ENCODE measurements at places on chromosomes 2 and 18.

GRCh38 chr2:178761759-178762371 is 45.4 kb downstream of the TTN start:
- peak; percentile 39 for DNase-seq

DNA sequence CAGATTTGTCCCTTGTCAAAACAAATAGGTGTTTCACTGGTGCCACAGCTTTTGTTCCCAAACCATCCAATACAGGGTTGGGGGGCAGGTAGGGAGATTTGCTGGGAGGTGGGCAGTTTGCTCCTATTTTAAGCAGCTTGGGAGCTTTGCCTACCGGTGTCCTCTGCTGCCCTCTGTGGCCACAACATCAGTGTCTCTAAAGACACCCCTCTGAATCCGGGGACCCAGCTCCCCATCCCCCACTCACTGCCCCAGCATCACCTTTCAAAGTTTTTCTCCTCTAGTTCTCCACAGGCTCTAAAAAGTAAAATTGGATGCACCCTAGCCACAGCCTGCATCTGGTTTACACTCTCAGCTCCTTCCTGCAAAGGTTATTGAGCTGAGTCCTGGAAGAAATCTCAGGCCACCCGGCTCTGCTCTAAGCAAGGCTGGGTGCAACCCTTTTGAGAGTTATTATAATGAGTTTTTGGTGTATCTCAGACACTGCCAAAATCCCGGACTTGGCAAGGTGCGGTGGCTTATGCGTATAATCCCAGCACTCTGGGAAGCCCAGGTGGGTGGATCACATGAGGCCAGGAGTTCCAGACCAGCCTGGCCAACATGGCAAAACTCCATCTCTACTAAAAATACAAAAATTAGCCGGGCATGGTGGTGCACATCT is 2.9 kb upstream of the EPAS1 start:
- peak; percentile 79 for DNase-seq

DNA sequence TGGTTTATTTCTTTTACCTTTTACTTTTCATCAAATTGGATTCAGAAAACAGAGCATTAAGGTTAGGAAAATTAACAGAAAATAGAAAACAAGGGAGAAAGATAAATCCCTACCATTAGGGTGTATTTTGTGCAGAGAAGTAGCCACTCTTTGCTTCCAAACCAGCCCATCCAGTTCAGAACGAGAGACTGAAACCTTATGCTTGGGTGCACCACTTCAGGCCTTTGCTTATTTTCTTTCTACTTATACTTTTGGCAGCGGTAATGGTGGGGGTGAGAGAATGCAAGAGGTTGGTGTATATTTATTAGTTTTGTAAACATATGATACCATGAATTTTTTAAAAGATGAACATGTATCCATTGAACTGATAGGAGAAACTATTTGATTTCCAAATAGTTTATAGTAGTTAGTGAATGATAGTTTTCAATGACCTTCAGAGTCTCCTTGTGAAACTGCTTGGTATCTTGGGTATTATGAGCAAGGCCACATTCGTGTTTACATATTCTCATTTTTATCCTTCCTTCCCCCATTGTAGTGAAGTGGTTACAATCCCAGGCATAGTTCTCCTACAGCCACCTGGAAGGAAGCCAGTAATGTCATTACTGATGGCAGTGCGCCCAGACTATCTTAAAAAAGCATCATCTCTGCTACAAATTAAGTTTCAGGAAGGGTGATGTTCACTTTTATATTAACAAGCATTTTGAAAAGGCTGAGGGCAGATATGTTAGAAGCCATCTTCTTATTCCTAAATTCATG is 60.8 kb downstream of the MFSD6 start:
- peak; percentile 29 for DNase-seq

DNA sequence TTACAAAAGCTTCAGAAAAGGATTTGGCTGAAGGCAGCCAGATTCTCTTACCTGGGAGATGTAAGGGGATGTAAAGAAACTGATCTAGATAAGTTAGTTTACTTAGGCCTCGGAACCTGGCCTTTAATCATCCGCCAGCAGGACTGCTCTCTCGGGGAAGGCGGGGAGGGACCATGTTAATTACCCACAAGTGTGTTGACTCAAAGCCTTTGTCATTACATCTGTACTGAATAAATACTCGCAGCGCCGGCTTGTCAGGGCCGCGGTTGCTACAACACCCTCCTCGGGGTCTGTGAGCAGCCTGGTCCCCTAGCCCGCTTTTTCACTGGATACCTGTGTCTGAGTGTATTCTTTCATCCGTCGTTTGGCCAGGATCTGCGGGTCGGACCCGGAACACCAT is 6.7 kb downstream of the CHMP3 start:
- no peak for DNase-seq

- no peak for DNase-seq
These were observed 42.7 kb downstream of the EPAS1 start for GRCh38 chr2:46339676-46340459.

GRCh38 chr2:31087491-31087890 is 50.7 kb downstream of the GALNT14 start:
- no peak for DNase-seq

- DNase-seq, result no peak
These were observed 46.4 kb upstream of the RNF152 start for GRCh38 chr18:61939046-61939674.

- DNase-seq, result no peak
These were observed 316 bp downstream of the WDR12 start for GRCh38 chr2:202911203-202911511.

GRCh38 chr18:57527556-57528229 is 58.8 kb downstream of the FECH start:
- DNase-seq, result no peak

DNA sequence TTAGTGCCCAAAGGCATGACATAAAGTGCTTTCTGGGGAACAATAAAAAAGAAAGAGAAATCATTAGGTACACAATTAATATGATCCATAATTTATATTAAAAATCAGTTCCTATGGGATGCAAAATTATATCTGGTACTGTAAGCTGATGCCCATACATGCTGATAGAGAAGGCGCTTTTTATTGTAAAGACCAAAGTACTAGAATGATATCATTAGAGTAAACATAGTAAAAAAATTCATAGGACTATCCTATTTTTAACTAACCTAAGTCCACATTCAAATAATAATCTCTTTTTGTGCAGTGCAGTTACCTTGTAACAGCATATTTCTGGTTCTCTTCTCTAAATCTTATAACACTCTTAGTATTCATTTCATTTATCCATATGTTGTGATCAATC is 252.2 kb downstream of the ASXL3 start:
- no peak for DNase-seq

DNA sequence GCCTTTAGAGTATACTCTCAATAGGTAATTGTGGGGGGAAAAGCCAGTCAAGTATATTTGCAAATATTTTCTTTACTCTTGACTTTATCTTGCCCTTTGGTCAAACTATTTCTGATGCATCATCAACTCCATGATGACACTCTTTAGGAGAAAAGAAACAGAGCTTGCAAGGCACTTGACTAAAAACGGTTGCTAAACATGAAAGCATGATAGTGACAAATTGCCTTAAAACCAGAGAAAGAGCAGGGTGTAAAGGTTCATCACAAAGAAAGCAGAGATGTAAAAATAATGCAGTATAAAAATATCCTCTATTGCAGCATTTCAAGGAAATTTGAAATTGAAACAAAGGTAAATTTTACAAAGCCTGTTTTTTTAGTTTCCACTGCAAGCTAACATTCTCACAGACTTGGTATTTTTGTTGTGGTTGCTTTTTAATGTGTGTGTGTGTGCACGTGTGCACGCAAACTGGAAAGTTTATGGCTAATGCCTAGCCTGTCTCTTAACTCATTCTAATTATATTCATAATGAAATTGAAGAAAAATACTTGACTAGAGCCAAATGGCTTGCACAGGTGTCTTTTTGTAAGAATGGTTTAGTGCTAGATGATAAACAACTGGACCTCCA is 503.6 kb downstream of the ARHGAP15 start:
- no peak for DNase-seq

GRCh38 chr2:206698811-206699210 is 19.4 kb downstream of the DYTN start:
- no peak for DNase-seq

- no peak for DNase-seq
These were observed at the start of gene PLEK for GRCh38 chr2:68365087-68365486. Gene PLEK, plus strand, starts transcription at chr2:68365282. Its CDS starts 70 bp downstream, at chr2:68365352.

DNA sequence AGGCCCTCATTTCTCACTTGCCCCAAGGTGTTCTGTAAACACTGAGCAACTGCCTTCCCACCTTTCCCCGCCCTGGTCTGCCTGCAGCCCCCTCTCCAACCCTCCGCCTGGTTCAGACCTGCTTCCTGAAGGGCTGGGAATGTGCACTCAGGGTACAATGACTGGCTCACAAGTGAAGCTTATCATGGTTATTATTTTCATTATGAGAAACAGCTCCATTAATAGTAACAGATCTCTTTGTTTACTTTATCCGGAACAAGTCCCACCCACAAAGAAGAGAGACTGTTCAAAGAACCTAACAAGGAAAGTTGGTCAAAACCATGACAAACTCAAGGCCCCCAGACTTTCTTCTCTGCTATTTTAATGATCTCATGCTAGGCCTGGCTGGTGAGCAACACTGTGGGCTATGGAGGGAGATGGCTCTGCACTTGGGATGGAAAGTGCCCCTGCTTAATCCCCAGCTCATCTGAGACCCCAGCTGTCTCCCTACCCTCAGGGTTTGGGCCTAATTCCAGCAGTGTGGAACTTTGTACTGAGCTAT is 36.7 kb downstream of the ARHGAP25 start:
- DNase-seq, result no peak

DNA sequence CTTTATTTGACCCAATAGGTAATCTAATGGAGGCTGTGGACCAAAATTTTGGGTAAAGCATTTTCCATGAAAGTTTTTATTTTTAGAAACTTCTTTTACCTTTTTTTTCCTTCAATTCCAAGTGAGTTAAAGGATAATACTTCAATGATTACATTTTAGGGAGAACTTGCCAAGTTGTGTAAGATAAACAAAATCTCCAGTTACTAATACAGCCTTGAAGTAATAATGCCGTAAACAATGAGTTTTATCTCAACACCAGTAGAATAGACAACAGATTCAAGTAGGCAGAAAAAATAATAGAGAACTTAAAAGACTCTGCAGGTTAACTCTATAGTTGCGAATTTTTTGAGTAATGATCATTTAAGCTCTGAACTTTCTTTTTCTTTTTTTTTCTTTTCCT is 807.4 kb downstream of the CNTNAP5 start:
- DNase-seq, result no peak

- DNase-seq, result no peak
These were observed 12.9 kb downstream of the HTR2B start for GRCh38 chr2:231111987-231112386.

GRCh38 chr2:201114846-201115245 is 1.1 kb upstream of the CFLAR start:
- no peak for DNase-seq

DNA sequence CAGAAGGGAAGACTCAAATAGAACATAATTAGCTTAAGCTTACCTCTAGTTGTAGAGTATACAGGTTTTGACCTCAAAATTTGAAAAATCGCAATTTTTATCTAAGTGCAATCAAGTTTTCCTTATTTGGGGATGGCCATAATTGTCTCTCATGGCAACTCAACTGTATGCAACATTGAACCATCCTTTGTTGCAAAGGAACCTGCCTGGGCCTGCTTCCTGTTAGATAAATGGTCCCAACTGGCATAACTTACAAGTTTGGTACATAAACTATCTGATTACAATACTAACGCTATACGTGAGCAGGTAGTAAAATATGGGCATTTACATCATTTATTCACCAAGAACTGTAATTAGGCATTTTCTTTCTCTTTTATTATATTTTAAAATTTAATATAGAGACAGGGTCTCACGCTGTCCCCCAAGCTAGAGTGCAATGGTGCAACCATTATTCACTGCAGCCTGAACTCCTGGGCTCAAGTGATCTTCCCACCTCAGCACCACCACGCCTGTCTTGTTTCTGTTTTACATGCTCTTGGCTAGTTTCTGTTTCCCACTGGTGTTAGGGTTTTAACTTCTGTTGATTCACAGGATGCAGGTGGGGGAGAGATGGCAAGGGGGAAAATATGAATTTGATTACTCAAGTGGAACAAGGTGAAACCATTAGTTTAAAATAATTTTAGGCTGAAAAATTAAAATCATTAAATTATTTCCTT is 55.3 kb upstream of the B3GNT2 start:
- DNase-seq, result no peak

- DNase-seq, result no peak
These were observed 222.3 kb downstream of the SH3RF3 start for GRCh38 chr2:109351164-109351756.

DNA sequence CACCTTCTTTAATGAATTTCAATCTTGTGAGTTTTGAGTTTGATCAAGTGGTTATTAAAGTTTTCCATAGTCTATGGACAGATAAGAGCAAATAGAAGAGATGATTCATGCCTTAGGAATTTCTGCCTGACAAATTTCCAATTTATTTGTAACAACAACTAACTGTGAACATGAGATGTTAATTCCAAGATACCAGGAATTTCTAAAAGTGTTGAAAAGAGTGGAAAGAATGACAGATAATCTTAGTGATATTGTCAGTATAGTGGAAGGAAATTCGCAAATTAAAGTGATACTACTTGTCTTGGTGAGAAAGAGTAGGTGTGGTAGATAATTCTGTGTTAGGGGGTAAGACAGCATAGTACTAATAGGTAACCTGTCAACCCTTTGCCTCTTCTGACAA is 82.4 kb downstream of the AGPS start:
- DNase-seq, result no peak

GRCh38 chr2:32624812-32625211 is 3.0 kb upstream of the TTC27 start:
- no peak for DNase-seq

DNA sequence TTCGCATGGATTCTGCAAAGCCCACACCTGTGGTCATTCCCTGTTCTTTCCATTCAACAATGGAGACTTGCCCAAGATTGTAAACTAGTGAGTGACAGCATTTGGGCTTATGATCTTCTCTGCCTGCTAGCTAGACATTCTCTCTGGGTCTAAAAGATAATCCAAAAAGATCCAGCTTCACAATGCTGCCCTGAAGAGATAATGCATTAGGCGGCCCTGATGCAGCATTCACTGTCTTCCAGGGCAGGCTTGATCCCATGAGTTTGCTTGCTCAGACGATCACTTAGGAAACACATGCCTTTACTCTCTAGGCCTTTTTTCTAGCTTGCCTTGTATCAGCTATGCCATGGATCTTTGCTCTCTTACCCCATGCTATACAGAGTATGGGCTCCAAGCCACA is 196.1 kb downstream of the SETBP1 start:
- DNase-seq, result no peak

- DNase-seq, result no peak
These were observed 548.2 kb upstream of the PIK3C3 start for GRCh38 chr18:41406834-41407233.

DNA sequence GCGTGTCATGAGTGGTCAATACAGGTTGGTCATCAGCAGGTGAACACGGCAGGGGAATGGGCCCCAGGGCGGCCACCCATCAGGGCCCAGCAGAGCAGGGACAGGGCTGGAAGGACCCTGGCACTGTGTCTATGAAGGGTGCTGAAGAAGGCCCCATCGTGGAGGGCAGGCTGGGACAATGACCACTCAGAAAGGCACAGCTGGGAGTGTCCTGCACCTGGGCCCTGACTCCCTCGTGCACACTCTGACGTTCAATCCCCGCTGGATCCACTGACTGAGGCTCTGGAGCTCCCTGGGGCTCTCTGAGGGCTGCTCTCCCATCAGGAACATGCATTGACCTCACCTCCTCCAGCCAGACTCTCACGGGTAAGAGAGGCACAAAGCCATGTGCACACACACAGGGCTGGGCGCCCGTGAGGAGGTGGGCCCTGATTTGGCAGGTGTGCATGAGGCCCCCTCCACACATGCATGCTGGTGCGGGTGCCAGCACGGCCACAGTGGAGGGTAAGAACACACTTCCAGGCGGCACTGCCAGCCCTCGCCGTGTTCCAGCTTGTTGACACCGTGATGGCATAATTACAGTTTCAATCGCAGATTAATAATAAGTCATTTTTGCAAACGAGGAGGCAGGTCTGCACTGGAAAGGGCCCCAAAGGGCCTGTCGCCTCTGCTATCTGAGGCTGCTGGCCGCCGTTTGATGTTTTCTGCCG is 58.5 kb downstream of the SMAD7 start:
- no peak for DNase-seq

Measured in iPS-NIHi11 (cell line).